ENCODE measurements at places on chromosomes 1 and 21.

DNA sequence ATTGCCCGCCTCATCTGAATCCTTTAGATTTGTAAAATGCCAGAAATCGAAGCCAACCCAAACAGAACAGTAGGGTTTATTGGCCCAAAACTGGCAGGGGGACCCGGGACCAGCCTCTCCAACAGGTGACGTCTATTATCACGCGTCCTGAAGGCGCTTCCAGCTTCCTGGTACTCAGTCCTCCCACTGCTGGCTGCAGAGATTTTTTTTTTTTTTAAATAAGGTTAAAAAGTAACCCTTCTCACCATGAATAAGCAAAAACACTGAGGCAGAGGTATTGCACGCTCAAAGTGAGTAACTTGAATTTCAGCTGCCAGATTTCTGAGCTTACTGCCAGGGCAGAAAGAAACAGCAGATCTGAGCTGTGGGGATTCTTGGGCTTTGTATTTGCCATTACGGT, 54.4 kb upstream of the GCLM start:
- no peak for DNase-seq

- DNase-seq = no peak
Observed at GRCh38 chr1:29180497-29181412, 945 bp downstream of the SRSF4 start.

DNA sequence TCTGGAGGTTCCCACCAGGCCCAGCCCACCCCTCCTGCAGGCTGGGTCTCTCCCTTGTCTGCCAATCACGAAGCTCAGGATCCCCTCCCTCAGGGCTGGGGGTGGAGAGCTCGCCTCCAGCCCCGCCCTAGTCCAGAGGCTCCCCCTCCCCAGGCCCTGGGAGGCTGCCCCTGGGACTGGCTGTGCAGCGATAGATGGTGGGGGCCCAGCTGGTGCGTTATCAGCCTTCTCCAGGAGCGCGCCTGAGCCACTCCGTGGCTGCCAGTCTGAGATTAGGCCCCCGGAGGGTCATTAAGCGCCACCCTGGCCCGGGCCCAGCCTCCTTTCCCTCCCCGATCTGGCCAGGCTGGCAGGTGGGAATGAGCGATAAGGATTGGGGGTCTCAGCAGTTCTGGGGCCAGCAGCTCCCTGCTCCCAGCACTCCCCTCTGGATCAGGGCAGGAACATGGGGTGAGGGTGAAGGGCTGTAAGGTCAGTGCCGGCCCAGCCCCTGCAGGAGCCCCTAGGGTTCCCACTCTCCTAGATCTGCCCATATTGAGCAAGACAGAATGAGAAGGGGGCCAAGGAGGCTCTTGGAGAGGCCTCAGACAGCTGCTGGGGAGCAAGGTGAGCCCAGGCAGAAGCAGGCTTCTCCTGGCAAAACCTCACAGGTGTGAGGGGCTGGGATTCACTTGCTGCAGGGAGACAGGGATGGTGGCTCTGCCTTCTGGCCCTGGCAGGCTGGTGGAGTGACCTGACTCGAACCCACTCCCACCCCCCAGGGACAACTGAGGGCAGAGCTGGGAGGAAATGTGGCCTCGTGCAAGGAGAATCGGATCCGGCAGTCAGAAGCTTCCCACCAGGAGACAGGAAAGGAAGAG, 8.5 kb downstream of the PDZK1IP1 start:
- no peak for DNase-seq

GRCh38 chr1:22545141-22545540, 18.1 kb upstream of the EPHA8 start:
- no peak for DNase-seq

DNA sequence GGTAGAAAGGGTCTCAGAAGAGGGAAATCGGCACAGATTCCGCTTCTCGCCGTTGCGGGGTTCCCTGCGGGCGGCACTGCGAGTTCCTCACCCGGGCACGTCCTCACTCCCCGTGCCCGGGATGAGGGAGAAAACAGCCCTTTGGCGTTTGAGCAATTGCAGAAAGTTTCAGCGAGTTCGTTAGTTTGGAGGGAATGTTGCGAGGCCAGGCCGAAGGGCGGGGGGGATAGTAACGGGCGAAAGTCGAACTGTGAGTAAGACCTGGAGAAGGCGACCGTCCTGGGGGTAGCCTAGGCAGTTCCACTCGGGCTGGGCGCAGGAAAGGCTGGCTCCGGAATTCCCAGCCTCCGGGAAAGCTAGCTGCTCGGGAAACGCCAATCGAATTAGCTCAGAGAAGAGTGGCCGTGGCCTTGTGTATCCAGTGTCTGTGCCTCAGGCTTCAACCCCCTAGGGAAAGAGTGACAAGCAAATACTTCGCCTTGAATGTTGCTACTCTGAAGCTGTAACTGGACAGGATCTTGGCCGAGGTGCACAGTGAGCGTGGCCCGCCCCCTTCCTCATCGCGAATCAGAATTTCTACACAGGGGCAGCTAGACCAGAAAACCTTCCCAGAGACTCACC, 787 bp downstream of the PTGFR start:
- DNase-seq = peak; percentile 62

- peak; percentile 81 for DNase-seq
Observed at GRCh38 chr1:36511804-36512798, 29.4 kb upstream of the CSF3R start.

GRCh38 chr1:24091971-24092482, 19.9 kb downstream of the MYOM3 start:
- DNase-seq = no peak

DNA sequence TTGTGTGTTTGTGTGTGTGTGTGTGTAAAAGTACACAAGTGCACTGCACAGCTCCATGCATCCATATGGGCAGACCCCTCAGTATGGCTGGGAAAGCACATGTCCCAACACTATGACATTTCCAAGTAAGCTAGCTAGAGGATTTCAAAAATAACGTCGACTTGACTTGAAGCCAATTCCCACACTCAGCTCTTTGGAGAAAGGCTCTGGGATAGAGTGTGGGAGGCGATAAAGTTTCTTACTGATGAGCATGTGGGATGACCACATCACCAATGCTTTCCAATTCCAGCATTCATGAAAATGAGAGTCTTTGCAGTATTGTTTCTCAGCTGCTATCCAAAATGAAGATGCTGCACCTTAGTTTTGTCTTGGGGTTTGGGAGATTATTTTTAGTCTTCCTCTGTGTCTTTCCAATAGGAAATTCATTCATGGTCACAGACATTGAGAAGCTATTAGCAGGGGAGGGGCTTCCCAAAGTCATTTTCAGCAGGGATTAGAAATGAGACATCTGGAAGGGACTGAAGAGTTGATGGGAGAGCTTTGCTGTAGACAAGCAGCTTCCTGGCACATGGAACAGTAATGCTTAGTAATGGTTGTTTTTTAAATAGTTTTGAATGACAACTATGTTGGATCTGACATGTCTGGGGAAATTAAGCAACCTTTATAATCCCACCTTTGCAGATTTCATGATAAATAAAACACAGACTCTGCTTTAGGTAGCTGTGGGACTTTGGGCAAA, 143.5 kb downstream of the ASTN1 start:
- no peak for DNase-seq

- no peak for DNase-seq
Observed at GRCh38 chr1:220301630-220302029, 29.4 kb upstream of the RAB3GAP2 start.

DNA sequence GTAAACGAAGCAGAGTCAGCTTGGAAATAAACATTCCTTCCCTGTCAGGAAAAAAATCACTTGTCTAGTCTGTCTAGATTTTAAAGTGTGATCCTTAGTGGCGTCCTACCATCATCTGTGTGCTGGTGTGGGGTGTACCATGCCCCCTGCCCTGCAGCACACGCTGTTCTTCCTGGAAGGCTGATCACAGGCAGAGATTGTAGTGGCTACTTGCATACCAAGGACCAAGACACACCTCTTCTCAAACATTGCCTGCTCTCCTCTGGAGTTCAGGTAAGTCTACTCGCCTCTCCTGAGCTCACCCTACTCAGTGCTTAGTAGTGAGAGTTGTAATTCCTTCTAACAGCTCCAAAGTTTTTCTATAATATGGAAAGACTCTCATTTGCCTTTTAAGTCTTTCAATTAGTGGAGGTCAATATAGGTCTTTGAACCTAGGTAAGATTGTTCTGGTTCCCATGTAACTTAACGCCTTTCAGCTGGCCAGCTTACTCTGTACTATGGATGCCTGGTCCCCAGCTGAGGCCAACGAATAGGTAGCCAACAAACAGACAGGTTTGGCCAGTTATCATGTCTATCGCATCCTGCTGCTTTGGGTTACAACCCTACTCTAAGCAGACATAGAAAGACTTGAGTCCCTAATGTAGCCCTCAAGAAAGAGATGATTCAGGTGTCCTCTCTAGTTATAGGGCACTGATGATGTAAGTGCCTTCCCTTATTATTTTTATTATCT, 55.4 kb downstream of the XCL1 start:
- no peak for DNase-seq

DNA sequence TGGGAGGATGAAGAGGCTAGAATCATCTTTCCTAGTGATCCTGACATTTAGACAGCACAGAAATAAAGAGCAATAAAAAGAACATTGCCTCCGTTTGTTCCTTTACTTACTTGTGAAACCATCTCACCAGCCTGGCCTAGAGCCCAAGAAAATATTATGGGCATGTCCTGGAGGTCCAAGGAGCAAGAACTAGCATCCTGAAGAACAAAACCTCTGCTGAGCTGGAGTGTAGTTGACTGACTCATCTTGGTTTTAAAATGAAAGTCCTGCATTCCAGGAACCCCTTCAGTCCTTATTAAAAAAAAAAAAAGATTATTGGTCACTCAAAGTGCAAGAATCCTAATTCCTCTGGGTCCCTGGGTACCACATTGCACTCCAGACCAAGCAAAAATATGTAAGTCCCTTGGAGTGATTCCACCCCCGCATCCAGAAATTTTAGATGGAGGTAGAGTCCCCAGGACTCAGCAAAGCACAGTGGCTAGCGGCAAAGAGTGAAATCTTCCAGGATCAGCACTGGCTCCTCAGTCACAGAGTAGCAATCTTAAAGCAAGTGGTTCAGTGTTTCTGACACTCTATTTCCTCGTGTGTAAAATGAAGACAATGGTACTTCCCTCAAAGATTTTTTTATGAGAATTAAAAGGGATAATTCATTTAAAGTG, 7.0 kb downstream of the SMCP start:
- peak; percentile 86 for DNase-seq

GRCh38 chr1:159079525-159079924, 3.0 kb upstream of the AIM2 start:
- peak; percentile 8 for DNase-seq

DNA sequence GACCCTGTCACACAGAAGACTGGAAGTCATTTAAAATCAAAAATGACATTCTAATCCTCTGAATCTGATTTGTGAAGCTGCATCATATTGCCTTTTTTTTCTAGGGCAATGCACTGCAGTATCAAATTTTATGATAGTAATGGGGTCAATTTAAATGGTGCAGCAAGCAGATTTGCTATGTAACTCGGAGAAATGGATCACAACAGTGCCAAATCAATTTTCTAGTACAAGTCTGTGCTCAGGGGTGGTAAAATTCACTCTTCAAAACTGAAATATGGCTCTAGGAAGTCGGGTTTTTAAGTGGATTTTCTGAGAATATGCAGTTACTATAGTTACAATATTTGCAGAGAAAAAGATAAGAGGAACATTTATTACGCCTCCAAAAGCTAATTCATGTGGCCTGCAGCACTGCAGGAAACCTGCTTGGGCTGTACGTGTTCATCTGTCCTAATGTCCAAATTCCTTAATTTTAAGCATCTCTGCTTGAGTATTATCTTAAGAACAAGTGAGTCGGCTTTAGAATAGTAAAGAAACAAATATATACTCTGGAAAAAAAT, 31.5 kb downstream of the HLCS start:
- DNase-seq = no peak

- DNase-seq = no peak
Observed at GRCh38 chr21:27528697-27529096, 561.8 kb upstream of the ADAMTS5 start.

DNA sequence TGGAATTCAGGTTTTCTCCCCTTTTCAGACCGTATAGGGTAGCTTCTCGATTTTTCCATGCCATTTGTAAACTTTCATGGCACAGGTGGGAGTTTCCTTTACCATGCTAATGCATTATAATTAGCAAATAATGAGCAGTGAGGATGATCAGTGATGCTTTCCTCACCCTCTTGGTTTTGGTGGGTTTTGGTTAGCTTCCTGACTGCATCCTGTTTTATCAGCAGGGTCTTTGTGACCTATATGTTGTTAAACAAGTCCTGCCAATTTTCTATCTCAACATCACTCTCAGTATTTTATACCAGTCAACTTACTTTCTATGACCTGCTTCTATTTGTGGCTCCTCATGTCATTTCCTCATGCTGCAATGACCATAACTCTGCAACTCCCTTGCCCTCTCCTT, 1345.1 kb downstream of the NCAM2 start:
- no peak for DNase-seq

DNA sequence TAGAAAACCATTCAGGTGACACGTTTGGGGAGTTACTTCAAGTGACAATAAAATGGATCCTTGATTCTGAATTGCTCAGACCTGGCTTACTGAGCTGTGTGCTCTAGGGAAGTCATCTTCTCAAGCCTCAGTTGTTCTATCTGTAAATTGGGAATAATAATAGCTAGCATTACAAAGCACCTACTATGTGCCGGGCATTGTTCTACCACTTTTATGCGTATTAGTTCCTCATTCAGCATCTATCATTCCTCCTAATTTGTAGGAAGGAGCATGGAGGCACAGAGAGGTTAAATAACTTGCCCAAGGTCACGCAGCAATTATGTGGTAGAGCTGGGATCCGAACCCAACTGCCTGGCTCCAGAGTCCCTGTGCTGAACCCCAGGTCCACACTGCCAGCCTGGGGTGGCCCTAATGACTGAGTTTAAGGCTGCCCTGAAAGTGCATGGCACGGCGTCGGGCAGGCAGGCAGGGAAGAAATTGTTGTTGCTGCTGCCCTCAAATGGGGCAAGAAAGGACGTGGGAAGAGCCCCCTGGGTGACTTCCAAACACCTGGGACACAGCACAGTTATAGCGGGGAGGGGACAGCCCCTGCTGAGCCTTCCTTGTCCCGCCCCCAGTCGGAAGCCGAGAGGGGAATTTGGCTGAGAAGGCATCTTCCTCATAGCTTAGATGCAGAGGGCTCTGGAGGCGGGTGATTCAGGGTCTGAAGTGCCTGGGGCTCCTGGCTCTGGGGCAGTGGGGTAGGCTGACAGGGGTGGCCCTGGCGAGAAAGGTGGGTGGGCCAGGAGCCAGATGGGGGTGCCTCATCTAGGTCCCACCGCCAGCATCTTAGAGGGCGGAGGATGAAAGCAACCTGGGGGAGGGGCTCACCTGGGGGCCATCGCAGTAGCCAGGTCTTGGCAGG, 86.5 kb upstream of the IFFO2 start:
- no peak for DNase-seq
